ENCODE measurements at places on chromosomes 12 and 14.

DNA sequence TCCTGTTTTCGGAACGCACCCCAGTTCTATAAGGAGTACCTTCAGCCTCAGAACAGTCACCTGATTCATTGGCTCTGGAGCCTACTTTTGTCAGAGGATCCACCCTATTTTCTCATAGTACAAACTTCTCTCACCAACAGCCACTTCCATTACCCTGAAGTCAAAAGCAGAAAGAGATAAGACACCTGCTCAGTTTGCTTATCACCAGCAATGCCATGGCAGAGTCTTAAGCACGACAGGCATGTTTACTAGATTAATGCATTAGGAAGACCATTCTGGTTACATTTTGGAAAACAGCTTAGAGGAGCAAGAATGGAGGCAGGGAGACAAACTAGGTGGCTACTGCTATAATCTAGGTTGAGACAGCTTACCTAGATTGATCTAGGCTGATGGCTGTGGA lies 67.7 kb downstream of the GXYLT1 start:
- DNase-seq, result no peak

GRCh38 chr12:4802841-4803240 lies 82.6 kb downstream of the GALNT8 start:
- no peak for DNase-seq

DNA sequence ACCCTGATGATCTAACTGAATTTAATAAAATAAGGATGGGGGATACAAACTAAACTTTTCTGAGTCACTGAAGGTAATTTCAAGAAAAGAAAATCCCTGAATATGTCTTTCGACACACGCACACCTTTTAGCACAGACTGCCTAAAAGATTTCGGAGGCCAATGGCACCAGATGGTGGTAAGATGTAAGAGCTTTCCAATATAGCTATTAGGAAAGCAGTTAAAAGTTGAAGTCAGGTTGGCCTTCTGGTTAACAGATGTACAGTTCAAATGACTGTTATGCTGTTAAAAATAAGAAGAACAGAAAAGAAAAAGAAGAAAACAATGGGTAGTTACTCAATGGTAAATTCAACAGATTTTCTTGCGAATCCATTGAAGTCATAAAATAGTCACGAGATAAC lies 80.7 kb upstream of the KRR1 start:
- no peak for DNase-seq

DNA sequence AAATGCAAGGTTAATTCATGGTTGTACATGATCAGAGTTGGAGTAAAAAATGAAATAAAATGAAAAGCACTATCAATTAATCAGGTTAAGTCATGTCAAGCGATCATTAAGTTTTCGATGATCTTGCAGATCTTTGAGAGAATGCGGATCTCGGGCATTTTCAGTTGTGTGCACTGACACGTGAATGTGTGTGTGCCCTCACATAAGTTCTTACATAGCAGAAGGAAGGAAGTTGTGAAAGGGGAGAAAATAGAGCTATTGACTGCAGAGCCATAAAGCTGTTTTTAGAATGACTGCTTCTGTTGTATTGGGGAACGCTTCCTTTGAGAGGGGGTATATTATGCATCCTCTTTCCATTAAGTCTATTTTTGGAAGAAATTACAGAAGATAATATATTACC lies 101.3 kb downstream of the HMGA2 start:
- no peak for DNase-seq

DNA sequence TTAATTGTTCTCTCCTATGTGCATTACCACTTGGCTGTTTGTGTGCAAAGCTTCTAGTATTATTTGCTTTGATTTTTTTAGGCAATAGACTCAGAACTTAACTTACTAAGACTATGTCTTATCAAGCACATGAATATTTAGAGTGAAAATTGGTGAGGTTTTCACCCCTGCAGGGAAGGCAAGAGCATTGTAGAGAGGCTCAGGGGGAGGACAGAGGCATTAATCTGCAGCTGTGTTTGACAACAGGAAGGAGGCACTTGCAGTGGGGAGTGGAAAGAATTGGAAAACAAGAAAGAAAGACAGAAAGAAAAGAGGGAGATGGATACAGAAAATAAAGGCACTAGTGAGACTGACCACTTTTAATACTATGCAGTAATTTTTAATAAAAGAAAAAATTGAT lies 431.6 kb downstream of the PDZRN4 start:
- DNase-seq, result no peak

DNA sequence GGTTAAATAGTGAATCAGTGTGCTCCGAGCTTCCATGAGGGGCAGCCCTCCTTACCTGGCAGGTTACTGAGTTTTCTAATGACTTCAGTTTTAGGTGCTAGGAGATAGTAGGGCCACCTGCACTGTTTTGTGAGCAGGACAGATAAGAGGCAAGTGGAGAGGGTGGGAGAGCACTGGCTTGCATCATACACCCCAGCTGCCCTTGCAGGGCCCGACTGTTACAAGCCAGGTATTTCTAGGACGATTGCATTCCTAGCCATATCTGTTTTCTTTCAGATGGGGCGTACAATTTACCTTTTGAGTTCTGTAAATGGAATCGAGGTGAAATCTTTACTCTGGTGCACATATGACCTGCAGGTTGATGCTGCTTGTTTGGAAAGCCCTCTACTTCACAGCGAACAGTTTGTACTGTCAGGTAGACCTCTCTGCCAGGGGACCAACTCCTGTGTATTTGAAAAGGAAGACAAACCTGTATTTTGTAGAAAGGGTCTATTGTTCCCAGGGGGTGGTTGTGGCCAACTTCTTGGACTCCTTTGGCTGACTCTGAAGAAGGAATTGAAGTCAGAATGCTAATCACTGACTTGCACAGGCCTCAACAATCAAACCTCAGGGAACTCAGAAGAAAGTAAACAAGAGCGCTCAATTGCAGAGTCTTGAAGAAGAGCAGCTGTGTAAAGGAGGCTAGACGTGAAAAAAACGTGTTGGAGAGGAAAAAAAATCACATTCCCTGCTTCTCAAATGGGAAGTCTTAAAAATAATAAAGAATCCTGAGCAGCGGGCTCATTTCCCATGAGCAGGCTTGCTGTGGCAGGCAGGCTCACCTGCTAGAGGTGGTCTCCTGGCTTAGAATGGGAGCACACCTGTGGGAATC lies 57.3 kb downstream of the ETV6 start:
- no peak for DNase-seq

DNA sequence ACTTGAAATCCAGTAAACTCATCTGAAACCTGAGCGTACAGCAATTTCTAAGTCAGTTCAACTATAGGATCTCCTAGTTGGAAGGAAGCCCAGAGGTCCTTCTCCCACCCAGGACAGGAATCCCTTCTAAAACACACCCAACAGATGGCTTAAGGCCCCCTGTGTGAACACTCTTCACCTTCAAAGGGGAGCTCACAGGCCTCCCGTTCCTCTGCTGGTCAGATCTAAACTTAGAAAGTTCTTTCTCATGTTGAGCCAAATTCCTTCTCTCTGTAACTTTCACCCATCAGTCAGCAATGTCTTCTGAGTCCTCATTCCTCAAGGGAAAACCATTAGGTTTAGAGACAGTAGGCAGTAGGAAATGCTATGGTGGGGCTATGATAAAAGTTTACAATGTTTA lies 355.2 kb downstream of the PCNX1 start:
- no peak for DNase-seq

GRCh38 chr14:78593949-78594348 lies 423.8 kb downstream of the NRXN3 start:
- DNase-seq, result no peak

- no peak for DNase-seq
Observed at GRCh38 chr12:89861086-89861485, 152.4 kb upstream of the ATP2B1 start.

- DNase-seq, result no peak
Observed at GRCh38 chr14:102826161-102826560, 48.9 kb downstream of the TRAF3 start.

- DNase-seq, result no peak
Observed at GRCh38 chr14:90611936-90612335, 204.3 kb downstream of the TTC7B start.

DNA sequence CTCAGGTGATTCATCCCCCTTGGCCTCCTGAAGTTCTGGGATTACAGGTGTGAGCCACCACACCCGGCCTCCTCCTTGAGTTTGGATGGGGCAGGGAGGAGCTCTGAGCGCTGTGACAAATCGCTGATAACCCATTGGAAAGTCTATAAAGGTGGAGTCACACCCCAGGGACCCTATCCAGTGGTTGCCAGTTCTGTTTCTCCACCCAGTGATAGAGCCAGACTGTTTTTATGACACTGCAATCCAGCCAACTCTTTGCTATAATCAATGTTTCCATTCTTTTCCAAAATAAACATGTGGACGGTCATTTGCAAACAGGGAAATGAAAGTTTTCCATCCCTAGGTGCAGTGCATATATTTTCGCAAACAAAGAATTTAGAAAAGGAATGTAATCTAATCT lies 142.0 kb upstream of the PELI2 start:
- no peak for DNase-seq

DNA sequence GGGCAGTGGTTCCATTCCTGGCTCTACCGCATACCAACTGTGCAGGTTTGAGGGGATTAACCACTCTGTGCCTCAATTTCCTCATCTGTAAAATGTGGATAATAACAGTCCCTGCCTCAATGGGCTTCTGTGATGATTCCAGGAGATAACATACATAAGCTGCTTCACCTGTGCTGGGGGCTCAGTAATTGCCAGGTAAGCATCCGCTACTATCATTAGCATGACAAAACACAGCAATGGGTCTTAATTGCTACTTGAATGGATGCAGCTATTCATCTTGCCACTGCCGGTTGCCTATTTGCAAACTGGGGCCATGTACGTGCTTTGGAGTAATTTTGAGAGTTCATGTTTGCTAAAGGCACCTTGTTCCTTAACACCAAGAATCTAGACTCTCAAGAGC lies 132.6 kb downstream of the TMEM132D start:
- DNase-seq, result no peak

DNA sequence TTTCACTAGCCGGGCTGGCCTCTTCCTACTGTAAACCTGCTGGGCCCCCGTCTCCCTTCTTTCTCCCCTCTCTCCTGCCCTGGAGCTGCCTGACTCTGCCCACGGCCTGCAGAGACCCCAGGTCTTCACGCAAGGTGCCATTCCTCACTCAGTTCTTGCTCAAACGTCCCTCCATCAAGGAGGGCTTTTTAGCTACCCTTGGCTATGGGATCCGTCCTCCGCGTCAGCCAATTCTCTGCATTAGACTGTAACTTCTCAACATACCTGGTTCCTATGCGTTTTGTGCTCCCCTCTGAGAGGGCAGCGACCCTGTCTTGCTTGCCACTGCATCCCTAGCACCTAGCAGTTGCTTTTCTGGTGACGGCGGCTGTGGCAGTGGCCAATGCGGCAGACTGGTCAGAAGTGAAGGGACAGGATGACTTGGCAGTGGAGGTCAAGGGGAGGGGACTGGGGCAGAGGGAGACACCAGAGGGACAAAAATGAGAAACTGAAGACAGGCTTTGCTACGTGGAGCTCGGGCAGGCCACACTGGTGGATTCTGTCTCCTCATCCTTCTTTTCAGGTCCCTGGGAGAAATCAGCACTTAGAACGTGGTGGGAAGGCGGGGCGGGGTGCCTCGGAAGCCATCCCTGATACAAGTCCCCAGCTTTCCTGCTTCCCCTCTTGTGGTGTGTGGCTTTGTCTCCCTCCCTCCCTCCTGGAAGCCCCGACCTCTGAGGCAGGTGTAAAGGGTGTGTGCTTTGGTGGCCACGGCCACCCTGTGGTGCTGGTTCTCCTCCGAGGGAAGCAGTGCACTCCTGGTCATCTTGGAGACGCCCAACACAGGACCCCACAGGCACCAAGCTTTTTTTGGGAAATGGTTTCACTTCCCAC lies 1.8 kb downstream of the B3GNT4 start:
- no peak for DNase-seq

DNA sequence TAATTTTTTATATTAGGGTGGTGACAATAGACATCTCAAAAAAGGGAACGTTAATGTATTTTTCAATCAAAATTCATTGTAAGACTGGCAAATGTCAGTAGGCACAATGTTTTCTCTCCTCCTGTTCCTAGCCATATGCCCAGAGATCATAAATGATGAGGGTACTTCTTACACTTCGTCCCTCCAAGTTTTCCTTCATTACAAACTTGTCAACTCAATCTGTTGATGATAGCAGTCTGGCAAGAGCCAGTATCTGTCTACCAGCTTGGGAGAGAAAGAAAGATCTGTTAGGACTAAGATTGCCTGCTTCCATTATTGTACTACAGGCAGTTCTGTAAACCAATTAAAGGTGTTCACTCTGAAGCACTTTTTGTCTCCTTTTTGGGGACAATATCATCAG lies 130.9 kb upstream of the DAAM1 start:
- no peak for DNase-seq

DNA sequence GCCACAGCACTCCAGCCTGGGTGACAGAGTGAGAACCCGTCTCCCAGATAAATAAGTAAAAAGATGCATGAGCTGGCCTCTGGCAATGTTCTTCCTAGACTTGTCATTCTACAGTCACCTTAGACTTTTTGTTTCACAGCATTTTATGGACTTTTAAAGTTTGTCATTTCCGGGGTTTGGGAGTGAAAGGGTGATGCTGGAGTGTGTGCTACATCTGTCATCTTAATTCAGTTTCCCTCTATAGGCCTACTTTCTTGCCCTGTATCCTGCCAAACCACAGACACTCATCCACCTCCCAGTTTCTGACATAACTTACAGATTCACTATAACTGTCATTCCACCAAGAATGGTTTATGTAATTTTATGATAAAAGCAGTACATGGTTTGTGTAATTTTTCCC lies 166.7 kb upstream of the PARP11 start:
- DNase-seq, result no peak

GRCh38 chr12:46985816-46986215 lies 93.6 kb upstream of the PCED1B start:
- no peak for DNase-seq

DNA sequence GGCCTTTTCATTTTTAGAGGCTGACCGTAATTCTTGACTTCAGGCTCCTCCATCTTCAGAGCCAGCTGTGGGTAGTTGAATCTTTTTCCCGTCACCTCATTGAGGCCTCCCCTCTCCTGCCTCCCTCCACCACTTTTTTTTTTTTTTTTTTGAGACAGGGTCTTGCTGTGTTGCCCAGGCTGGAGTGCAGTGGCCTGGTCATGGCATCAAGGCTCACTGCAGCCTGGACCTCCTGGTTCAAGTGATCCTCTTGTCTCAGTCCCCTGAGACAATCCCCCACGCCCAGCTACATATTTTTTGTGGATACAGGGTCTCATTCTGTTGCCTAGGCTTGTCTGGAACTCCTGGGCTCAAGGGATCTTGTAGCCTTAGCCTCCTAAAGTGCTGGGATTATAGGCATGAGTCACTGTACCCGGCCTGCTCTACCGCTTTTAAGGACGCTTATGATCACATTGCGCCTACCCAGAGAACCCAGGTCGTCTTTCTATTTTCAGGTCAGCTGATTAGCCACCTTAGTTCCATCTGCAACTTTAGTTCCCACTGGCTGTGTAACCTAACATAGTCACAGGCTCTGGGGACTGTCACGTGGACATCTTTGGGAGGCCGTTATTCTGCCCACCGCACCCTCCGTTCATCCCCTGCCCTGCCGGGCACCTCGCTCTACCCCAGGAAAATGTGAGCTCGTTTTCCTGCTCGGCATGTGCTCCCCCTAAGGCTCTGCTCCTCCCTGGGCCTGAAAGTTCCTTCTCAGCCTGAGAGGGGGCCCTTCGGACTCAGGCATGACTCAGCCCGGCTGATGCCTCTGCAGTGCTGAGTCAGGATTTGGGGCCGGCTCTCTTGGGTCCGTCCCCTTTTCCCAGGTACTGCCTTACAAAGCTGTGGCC lies 13.4 kb downstream of the TNFAIP2 start:
- no peak for DNase-seq

- no peak for DNase-seq
Observed at GRCh38 chr12:78951803-78952551, 87.4 kb downstream of the SYT1 start.
